ENCODE measurements at places on chromosomes 5 and 9. TPM values are rescaled to one million over a fixed set of nuclear protein-coding genes. Genes with fewer than 3 reads are reported as not detected.

The GABRA1 gene
- 0.61 TPM for polyA plus RNA-seq

The BARHL1 gene
- polyA plus RNA-seq, result 0.01 TPM

The IFNA21 gene
- polyA plus RNA-seq, result 0.13 TPM

The MCIDAS gene
- not detected for polyA plus RNA-seq

GRCh38 chr9:125329978-125330377 lies 68.4 kb downstream of the GAPVD1 start:
- no peak for DNase-seq

- no peak for DNase-seq
Measured at GRCh38 chr9:69016191-69017096, 2.5 kb upstream of the PRKACG start.
